ENCODE measurements at places on chromosomes 6 and 20.

DNA sequence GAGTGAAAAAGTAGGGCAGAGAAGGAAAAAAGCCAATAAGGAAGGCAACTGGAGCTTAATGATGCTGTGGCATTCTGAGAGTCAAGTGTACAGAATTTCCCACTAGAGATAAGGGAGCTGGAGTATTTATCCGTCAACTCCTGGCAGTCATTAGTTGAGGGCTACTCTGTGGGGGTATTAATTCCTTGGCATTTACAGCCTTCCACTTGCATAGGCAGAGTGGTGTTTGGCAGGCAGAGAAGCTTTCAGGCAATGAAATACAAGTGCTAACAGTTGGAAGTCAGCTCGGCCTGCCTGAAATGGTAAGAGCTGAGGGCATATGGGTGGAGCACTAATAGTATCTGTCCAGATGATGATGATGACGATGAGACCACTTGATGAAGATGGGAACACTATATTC is 207.3 kb upstream of the FLRT3 start:
- DNase-seq = no peak

GRCh38 chr20:5504061-5504739 is 187.4 kb upstream of the PROKR2 start:
- no peak for DNase-seq

GRCh38 chr6:125558241-125558843 is 191.1 kb upstream of the HEY2 start:
- DNase-seq = no peak

GRCh38 chr6:105603788-105604586 is 201.1 kb upstream of the PREP start:
- DNase-seq = no peak

- DNase-seq = no peak
Observed at GRCh38 chr20:38897267-38897666, 28.9 kb upstream of the FAM83D start.

- no peak for DNase-seq
Observed at GRCh38 chr6:169473663-169474062, 220.0 kb upstream of the THBS2 start.

DNA sequence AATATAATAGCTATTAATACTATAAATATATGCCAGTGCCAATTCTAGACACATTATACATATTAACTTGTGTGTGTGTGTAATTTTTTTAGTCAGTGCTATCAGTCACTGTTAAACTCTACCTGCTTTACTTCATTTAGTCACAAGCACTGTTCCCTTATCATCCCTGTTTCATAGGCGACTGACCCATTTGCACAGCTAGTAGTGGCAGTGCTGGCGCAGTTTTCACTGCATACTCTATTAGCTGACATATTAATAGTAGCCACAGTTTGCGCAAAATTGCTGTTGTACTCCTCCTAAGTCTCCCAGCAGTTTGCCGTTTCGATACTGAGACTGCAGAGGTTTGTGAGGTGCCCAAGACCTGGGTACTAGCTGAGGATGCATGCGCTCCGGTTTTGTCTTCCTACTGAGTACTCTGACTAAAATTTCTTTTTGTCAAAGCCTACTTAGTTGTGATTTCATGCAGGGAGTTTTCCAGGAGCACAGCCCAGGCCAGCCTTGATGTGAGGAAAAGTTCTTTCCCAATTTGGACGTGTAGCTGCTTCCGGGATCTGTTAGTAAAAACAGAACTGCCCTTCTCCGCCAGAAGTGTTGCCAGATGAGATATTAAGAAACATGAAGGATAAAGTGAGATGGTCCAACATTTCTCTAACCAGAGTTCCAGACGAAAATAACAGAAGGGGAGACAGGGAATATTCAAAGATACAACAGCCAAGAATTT is 5.6 kb downstream of the BAG2 start:
- DNase-seq = no peak

- DNase-seq = no peak
Observed at GRCh38 chr20:22791877-22792525, 207.6 kb upstream of the FOXA2 start.

DNA sequence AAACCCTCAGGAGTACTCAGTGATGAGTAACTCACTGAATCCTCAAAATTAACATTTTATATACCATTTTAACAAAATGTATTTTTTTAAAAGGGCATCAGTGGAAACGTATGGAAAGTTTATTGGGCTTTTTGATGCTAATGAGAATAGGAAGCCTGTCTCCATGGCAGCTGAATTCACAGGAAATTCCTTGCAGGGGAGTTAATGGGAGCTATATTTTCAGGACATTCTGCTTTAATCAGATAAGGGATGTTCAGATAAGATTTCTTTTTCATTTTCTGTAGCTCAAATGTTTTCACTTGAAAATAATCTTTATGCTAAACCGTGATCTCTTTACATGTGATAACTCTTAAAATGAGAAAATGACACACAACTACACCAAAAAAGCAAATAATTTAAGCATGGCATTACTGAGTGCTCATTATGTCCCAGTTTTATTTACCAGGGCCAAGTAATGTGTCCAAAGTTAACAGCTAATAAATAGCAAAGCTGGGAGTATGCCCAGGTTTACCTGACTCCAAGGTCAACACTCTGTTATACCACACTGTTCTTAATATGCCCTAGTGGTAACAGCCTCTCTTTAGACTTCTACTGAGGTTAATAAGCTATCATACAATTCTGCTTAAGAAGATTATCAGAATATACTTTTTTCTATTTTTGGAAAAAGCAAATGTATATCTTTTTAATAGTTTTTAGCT is 348.1 kb downstream of the GRIK2 start:
- peak; percentile 6 for DNase-seq

GRCh38 chr6:7148100-7148822 is 40.5 kb downstream of the RREB1 start:
- no peak for DNase-seq

- DNase-seq = no peak
Observed at GRCh38 chr6:144314003-144314485, 28.9 kb downstream of the UTRN start.

- no peak for DNase-seq
Observed at GRCh38 chr6:25921525-25922203, 8.8 kb downstream of the SLC17A2 start.

DNA sequence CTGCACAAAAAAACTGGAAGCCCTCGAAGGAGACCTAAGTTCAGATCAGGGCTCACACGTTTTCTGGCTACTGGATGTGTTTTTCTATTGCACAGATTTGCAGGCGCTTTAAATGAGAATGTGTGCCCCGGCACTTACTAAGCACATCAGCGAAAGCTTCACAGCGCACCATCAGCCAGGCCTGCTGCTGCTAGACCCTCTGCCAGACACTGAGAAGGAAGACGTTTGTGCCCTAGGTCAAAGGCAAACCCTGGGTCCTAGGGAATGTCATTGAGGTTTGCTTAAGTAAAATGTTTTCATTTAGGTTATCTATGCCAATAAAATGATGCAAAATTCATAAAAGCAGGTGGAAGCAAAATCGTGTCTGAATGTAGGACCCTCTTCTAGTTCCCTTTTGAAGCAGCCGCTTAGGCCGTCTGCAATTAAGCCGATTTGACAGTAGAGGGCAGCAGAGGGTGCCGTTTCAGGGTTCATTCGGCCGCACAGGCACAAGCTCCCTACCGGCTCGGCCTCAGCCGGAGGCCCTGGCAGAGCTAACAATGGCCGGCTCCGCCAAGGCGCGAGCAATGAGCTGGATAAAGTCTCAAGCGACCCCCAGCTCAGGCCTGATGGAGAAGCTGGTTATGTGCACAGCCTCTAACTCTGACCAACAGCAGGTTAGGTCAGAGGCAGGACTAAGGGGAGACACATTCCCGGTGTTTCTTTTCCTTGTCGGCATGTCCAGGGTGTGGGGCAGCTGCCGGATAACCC is 107.2 kb upstream of the FOXA2 start:
- DNase-seq = peak; percentile 80

DNA sequence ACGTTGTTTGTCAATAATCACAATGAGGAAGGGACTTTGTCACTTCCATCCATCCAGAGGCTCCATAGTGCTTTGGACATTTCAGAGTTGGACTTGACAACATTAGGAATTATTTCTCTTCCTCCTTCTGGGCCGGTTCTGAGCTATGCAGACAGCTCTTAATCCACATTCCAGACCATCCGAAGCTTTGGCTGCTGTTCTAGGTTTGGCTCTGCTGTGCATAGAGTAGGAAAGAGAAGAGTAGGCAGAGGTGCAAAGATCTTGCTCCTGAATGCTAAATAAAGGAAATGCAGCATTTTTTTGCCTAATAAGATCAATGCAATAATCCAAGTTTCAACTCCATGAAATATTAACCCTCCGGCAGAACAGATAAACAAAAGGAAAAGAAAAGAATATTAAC is 251.8 kb upstream of the PRND start:
- DNase-seq = no peak

GRCh38 chr6:46486181-46486580 is 5.1 kb downstream of the RCAN2 start:
- no peak for DNase-seq

DNA sequence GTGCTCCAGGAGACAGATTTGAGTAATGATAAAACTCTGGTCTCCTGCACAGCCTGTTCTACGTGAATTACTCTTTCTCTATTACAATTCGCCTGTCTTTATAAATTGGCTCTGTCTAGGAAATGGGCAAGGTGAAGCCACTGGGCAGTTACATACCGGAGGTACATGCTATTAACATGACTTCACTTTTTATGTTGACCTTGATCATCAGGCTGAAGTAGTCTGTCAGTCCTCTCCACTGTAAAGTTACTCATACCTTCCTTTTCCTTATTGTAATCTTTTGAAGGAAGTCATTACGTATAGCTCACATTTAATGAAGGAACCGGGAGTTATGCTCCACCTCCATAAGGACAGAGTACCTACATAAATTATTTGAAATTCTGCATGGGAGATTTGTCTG is 19.9 kb upstream of the KHDC1 start:
- no peak for DNase-seq

DNA sequence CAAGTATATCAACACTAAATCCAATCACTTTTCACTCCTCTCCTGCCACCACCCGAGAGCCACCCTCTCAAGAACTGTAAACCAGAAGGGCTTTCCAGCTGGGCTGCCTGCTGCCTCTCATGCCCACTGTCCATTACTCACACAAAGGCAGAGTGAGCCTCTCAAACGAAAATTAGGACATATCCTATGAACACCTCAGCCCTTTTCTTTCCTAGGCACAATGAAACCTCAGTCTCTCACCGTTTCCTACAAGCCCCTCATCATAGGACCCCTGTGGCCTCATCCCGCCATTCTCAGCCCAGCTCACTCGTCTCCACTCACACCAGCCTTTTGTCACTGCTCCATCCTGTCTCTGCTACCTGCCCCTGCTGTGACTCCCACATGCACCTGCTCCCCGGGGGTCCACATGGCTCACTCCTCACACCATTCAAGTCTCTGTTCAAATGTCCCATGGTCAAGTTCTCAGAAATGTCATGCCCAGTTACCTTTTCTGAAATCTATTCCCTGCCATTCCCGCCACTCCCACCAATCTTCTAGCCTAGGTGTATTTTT is 7.4 kb downstream of the HLA-F start:
- no peak for DNase-seq

DNA sequence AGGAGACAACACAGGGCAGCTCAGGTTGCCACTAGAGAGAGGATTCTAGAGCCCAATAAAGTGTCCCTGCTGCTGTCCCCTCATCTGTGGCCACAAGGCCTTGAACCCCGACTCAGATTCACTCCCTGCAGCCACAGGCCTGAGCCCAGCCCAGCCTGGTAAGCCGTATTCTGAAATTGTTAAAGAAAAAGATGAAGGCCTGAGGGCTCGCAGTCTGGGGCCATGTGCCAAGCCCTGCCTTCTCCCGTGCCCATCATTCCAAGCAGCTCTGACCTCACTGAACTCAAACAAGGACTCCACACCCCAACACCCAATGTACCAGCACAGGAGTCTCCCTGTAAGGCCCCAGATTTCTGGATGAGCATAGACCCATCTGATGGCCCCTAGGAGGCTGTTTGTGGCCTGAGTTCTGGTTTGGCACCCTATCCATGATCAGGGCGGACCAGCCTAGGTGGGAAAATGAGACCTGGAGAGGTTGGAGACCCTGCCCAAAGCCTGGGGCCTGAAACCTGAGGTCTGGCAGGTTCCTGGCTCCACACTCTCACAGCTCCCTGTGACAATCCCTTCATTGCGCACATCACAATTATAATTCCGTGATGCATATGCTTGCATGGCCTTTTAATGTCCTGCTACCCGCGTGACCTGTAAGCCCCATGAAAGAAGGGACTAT is 62.0 kb upstream of the TOP1 start:
- DNase-seq = no peak

GRCh38 chr6:115945812-115946211 is 114.9 kb downstream of the FRK start:
- DNase-seq = no peak

GRCh38 chr20:14384416-14385175 is 47.2 kb upstream of the FLRT3 start:
- no peak for DNase-seq

GRCh38 chr6:133241901-133242636 is 912 bp downstream of the EYA4 start:
- peak; percentile 45 for DNase-seq

All from NCI-H2081 (cell line).